ENCODE measurements at places on chromosomes 1 and 21.

DNA sequence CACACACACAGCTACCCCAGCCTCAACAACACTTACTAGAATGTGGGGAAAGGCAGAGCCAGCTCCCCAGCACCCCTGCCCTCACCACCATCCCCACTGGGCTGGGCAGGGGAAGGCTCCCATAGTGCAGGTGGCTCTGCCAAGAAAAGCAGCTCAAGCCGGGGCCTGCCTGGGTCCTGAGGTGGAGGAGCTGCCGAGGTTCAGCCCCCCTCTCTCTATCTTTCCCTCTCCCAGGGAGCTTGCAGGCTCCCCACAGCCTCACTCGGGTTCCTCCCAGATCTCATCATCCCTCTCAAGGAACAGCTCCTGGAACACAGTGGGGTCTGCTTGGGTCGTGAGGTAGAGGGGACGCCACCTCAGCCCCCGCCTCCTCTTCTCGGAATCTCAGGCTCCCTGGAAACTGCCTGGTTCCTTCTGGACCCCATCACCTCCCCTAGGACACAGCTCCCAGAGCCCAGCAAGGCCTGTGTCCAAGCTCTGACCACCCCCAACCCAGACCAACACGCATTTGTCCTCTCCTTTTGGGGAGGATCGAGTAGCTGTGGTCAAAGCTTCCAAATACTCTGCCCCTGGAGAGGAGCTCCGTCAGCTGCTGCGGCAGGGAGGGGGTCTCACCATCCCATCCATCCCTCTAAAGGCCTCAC, 704 bp downstream of the S100A16 start:
- no peak for DNase-seq

DNA sequence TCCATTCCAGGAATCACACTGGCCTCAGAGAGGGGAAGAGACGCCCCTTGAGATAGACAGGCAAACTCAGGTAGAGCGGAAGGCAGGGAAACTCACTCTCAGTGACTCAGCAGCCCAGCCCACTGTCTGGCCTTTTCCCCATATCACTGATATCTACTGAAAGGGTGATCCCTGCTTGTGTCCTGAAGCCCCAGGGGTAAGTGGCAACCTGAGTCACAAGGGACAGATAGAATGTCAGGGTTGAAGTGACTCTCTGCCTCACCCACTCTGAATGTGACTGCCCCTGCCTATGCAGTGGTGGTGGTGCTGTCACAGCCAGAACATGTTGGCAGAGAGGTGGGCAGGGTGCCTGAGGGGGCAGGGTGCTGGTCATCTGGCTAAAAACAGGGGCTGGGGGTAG, 157.5 kb upstream of the FGGY start:
- no peak for DNase-seq

GRCh38 chr21:45293220-45293725, 5.6 kb upstream of the POFUT2 start:
- no peak for DNase-seq

DNA sequence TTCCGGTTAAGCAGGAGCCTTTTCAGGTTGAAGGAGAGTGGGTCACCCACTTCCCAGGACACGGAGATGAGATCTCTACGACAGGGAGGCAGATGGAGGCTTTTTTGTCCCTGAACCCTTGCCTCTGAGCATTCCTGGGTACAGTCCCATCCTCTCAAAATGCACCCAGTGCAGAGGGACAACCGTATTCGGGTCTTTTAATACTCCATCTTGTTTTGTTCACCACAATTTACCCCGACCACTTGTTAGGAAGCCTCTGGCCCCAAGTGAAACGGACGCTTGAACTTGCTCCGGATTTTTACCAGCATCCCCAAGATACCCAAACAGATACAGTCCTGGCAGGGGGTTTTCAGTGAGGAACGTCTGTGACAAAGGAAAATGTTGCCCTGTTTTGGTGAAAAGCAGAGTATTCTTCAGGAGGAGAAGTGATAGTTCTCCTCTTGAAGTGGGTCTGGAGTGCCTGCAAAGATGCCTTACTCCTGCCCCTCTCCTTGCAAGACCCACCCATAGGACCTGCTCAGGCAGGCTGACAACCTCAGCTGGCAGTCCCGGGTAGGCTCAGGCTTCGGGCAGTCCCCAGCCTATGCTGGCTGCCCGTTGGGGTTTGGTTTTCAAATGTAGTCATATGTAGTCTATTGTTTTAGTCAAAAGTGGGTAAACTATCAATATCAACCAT, 669 bp upstream of the ARL8A start:
- DNase-seq: no peak

DNA sequence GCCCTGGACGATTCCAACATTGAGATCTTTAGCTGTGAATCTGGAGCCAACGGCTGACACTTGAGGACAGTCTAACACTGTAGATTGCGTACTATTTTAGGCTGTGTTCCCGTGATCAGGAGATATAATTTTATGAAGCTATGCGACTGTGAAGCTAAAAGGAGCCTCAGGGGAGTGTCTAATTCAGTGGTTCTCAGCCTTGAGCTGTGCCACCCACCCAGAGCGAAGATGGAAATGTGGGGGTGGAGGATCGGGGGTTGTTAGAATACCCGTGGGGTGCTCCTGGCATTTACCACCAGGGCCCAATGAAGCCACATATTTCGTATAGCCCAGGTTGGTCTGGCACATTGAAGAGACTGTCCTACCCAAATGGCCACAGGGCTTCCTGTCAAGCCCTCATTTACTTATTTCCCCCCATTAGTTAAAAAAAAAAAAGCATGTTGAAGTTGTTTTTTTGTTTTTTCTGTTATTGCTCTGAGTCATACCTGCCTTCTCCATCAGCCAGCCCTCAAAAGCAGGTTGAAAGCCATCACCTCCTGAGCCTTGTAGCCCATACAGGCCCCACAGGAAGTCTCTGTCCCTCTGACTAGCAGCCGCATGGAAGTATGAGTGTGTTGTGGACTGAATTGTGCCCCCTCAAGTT, 141.7 kb downstream of the GALNT2 start:
- no peak for DNase-seq

All from astrocyte of the cerebellum (primary cell).